ENCODE measurements at places on chromosomes 6 and 20. TPM values are rescaled to one million over a fixed set of nuclear protein-coding genes. Genes with fewer than 3 reads are reported as not detected.
A peak's percentile ranks its signal among the peaks of the same experiment; 100 is the strongest.

Gene RAB44
- total RNA-seq = 0.20 TPM

Gene THBS2
- 14.8 TPM for total RNA-seq

Gene DEFB124
- not detected for total RNA-seq

Gene SERINC1
- 30.4 TPM for total RNA-seq

Gene RSPO3
- 3.5 TPM for total RNA-seq

Gene SLC35D3
- total RNA-seq = 0.13 TPM

Gene FNDC11
- total RNA-seq = 1.2 TPM

Gene SMLR1
- total RNA-seq = not detected

DNA sequence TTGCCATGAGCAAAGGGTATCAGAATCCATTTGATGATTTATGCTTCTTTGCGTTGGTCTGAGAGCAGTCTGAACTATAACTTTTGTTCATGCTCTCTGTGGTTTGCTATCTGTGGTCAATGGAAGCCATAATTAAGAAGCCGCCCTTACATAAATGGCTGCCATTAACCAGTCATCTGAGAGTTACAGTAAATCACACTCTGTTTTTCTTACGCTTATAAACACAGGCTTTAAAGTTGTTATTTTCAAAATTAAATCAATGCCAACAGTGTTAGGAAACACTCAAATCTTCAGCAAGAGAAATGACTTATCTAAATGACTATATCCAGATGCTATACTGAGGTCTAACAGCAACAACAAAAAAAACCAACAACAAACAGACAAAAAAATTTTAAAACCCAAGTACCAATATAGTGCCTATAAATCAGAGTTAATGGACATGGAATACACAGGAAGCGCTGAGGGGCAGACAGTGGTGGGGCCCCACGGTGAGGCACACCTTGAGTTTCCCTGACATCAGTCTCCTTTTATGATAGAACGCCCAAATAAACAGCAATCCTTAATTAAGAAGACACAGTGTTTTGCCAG lies 108.0 kb upstream of the C6orf118 start:
- peak; percentile 17 for DNase-seq

DNA sequence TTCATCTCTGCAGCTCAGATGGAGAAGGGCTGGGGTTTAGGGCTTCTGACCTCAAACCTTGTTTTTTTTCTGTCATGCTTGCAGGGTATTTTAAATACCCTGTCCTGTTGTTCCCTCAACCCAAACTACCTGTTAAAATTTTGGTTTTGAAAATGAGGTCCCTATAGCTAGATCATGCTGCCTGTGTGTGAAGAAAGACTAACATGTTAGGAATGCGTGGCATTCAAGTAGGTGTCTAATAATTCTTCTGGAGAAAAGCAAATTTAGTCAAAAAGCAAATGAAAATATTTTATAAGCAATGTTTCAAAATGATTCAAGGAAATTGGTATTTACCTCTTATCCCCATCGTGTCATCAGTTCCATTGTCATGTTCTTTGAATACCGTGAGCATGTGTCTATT lies 77.2 kb upstream of the C20orf144 start:
- no peak for DNase-seq

DNA sequence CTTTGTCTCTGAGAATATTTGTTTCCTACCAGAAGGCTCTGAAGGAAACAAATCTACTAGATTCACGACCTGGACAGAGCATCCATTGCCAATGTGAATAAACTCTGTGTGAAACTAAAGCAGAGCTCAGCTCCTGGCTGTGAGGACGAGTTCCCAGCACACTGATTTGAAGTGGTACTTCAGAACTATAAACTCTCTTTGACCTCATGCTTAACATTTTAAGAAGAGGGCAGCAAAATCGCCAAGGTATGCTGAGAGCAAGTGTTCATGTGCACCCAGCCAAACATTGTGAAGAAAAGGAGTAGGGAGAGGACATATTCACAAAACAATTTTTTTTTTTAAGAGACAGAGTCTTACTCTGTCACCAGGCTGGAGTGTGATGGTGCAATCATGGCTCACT lies 33.7 kb upstream of the ZNF133 start:
- no peak for DNase-seq

DNA sequence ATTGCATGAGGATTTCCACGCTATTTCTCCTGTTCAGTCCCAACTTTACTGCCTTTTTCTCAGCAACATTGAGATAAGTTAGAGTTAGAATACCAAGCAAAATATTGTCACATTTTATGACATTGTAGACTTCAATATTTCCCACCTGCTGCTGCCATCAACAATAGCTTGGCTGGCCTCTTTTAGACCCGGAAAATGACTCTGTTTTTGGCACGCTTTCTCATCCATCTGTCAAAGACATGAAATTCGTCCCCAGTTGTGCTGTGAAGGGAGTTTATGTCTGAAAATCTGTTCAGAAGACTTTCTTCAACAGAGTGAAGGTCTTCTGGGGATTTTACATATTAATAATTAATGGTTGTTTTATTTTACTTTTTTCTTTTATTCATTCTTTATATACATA lies 857.3 kb downstream of the FRK start:
- DNase-seq = no peak

DNA sequence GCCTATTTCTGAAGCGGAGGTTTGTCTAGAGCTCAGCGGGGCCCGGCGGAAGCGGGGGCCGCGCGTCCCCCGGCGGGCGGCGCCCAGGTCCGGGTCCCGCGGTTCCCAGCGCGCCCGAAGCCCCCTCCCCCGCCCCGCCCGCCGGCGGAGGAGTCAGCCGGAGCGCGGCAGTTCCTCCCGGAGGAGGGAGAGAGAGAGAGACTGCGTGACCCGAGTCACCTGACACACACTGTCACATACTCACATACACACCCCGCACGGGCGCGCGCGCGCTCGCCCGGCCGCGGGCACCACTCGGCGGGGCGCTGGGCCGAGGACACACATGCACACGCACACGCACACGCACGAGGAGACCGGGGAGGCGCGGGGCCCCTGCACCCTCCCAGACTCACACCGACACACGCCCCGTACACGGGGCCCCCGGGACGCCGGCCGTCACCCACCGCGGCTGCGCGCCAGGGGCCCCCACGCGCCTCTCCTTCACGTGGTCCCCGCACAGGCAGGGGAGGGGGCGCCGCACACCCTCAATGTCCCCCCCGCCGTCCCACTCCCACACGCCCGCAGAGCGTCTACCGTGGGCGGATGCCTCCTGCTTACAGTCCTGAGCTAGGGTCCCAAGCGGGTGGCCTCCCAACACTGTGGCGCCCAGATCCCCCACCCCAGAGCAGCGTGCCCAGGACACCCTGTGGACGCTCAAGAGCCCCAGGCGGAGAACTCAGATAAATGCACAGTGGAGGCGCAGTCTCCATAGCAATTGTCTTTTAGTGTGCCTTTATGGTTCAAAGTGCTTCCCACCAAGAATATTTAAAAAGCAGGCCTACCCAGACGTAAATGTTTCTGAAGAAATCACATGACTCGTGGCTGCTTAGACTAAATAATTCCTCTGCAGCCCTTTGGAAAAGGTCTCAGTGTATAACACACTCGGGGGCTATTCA lies at the start of gene RRAGD:
TSS of gene RRAGD (minus strand) at position 203 of the 935 bp plus-strand sequence. CDS start 280 bp downstream, outside the sequence.
- peak; percentile 95 for DNase-seq

DNA sequence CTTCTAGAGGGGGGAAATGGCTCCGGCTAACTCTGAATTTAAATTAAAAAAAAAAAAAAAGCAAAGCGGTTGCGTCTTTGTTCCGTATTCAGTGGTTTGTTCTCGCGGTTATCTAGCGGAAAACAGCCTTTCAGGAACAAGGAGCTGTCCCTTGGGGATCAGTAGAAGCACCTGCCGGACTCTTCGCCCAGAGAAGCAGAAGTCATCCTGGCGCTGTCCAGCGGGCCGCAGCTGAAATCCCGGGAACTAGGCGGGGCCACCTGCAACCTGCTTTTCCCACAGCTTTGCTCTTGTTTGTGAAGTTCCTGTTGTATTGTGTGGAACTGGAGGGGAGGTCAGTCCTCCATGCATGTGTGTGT lies 43.9 kb upstream of the GJE1 start:
- no peak for DNase-seq

- peak; percentile 92 for DNase-seq
Observed at GRCh38 chr6:12012038-12012557, at the start of gene HIVEP1. Gene HIVEP1 (plus strand): TSS chr6:12012312. CDS start chr6:12015629, 3,317 bp downstream.

DNA sequence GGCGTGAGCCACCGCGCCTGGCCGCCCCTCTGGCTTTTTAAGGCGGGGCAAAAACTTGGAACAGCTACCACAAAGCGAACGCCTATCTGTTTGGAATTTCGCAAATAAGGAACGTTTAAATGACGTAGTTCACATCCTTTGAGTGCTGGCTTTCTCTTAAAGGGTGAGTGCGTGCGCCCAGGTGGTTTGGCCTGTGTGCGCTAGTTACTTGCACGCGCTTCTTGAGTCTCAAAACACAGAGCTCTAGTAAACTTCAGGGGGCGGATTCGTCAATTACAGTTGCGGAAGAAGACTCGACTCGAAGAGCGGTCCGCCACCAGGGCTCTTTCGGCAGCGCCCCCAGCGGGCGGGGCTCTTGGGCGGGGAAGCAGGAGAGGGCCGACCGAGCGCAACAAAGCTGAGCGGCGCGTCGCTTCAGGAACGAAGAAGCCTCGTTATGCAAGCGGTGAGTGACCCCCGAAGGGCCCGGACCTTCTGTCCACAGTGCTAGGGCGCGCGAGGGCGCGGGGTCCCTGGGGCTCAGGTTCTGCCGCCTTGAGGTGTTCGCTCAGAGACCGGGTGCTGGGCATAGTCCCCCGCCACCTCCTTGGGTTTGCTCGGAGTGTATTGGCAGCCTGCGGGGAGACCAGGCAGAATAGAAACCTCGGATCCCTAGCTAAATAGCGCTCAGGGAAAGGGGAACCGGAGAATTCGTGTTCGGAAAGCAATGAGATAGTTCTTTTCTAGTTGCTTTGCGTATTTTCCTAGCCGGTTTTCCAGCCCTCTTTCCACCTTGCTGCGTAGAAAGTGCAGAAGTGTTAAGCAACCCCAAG lies at the start of gene SYCP2L:
TSS of gene SYCP2L (plus strand) at position 362 of the 812 bp plus-strand sequence. CDS start at position 437, 75 bp downstream.
- DNase-seq = peak; percentile 86

DNA sequence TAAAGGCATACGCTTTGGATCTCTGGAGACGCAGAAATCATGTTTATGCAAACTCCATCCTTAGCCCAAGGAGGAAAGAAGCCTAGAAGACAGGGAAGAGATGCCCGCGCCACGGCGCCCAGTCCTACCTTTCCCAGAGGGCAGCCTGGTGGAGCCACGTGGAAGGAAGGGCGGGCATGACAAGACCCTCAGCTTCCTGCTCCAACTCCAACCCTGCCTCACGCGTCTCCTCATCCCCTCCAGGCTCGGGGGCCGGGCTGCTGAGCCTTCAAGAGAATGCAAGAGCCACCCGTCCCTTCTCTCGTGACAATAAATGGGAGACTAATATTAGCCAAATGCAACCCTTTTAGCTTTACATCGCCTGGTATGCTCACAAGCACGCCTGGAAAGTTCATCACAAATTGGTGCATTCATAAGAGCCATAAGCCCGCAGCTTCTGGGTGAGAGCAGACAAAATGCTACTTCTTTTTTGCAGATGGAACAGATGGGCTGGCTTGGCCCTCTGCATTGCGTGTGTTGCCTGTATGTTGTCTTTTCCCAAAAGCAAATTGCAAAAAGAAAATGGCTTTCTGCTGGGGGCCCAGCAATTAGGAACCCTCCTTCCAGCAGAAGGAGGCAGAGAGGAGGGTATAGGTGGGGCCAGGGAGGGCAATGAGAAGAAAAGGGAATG lies 8.2 kb upstream of the NTSR1 start:
- DNase-seq = no peak

- no peak for DNase-seq
Observed at GRCh38 chr6:74568861-74569260, 637.0 kb downstream of the COL12A1 start.

GRCh38 chr20:13791540-13792459 lies 7.0 kb downstream of the NDUFAF5 start:
- no peak for DNase-seq

DNA sequence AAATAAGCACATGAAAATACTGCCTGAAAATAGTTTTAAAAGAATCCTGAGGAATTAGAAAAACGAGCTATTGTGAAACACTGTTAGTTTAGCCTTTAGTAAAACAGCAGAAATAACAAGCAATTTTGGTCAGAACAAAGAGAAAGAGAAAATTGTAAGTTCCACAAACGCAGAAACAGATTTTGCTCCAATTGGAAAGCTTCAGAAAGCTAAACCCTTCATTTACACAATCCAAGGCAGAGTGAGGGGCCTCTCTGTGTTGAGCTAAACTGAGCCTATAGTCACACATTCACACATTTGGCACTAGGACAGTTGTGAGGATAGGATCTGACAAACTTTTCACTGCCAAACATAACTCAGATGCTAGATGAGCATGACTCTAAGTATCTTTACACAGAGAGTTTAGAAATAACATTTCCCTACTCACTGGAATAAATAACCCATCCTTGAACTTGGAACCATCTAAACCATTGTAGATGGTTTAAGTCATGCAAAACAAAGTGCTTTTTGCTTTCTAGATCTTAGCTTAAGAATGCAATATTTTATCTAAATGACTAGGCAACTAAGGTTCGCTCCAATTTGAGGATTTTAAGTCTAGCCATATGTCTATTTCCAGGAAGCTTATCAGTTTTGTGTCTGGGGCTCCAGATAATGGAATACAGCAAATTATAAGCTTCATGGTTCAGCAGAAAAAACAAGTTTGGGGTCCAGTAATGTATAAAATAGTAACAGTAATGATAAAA lies 122.6 kb downstream of the SGK1 start:
- DNase-seq = no peak

DNA sequence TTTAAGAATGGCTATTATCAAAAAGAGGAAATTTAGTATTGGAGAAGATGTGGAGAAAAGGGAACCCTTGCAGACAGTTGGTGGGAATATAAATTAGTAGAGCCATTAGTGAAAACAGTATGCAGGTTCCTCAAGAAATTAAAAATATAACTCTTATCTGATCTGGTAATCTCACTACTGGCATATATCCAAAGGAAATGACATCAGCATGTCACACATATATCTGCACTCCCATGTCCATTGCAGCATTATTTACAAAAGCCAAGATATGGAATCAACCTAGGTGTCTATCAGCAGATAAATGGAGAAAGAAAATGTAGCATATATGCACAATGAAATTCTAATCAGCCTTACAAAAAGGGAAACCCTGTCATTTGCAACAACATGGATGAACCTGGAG lies 2.6 kb downstream of the SIRPG start:
- DNase-seq = no peak

GRCh38 chr6:137871831-137872454 lies 4.9 kb downstream of the TNFAIP3 start:
- no peak for DNase-seq

DNA sequence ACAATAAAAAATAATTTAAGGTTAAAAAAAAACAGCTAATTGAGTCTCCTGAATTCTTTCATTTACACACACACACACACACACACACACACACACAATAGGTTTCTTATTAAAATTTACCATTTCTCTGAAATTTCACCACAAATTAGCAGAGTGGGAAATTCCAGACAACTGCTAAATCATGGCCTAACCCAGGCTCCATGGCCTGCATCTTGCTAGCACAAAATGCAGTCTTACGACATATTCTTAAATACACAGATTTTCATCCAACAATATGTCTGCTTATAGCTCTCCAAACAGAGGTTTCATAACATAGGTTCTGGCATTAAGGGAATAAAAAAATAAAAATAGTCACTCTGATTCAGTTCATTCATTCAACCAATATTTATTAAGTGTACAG lies 46.9 kb downstream of the SOD2 start:
- DNase-seq = no peak

- DNase-seq = no peak
Observed at GRCh38 chr6:151060766-151061531, 178.8 kb upstream of the AKAP12 start.

- DNase-seq = no peak
Observed at GRCh38 chr20:20341371-20341770, 26.5 kb upstream of the INSM1 start.

All from upper lobe of left lung (tissue), 6 donors.